MCF 10A (cell line): ENCODE measurements at places on chromosomes 6 and 20. TPM values are rescaled to one million over a fixed set of nuclear protein-coding genes. Genes with fewer than 3 reads are reported as not detected.

Gene SEL1L2
- not detected in 2 replicates for total RNA-seq

Gene KCNK16
- total RNA-seq, result not detected in 2 replicates

Gene RCAN2
- 0.09 TPM in 1 of 2 replicates, not detected in the other for total RNA-seq

Gene ADGRG6
- total RNA-seq, result 28.8 and 44.2 TPM in 2 replicates

DNA sequence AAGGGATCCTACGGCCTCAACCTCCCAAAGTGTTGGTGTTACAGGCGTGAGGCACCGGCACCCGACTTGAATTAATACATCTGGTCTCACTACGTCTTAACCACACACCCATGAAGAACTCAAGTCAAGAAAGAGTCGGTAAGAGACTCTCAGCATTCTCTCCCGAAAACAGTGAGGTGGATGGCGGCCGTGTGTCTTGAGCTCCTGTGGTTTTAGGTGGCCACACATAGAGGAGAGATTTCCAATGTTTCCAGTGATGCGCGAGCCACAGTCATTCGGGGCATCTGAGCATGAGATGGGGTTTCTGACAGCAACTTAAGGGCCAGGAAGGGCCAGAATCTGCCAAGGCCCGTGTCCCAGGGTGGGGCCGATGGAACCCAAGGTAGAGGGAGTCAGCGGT is 766.4 kb upstream of the DEFB115 start:
- no peaks in the 10 kb centered on the region for H3K4me1 ChIP-seq
- H3K36me3 ChIP-seq, result no peaks in the 10 kb centered on the region

DNA sequence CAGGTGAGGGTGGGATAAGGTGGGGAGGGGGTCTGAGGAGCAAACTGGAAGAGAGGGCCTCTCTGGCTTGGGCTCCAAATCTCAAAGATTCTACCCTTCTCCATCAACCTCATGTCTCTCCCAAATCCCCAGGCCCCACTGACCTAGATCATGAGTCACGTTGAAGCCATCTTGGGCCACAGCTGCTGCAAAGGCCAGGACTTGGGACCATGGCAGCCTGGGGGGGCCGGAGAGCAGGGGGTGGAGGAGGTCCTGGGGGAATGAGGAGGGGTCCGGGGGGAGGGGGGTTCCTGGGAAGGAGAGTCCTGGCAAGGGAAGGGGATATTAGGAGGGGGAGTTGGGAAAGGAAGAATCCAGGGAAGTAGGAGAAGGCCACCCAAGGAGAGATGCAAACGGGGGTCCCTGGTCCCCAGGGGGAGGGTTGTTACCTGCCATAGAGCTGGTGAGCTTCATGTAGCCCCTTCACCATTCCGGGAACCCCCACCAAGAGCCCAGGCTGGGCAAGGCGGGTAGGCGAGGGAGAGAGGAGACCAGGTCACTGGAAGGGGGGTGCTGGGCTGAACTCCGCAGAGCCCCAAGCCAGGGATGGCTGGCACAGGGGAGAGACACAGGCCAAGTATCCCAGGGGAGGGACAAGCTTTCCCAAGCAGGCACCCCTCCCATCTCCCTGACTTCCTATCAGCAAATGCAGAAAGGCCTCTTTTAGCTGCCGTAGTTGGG is 12.7 kb downstream of the GGT7 start:
- no peak overlapping the region for H3K4me3 ChIP-seq
- H3K27ac ChIP-seq, result no peak overlapping the region
- DNase-seq, result no peak
- H3K27me3 ChIP-seq, result no peaks in the 10 kb centered on the region
- no peaks in the 10 kb centered on the region for H3K4me1 ChIP-seq

GRCh38 chr6:41519305-41519744 is 26.9 kb upstream of the FOXP4 start:
- DNase-seq, result no peak
- no peak overlapping the region for H3K27ac ChIP-seq
- peaks cover 5% of the 10 kb centered on the region for H3K4me1 ChIP-seq
- H3K27me3 ChIP-seq, result peaks cover 10% of the 10 kb centered on the region
- H3K36me3 ChIP-seq, result no peaks in the 10 kb centered on the region

GRCh38 chr6:56683882-56684281 is 41.2 kb upstream of the DST start:
- H3K36me3 ChIP-seq, result peaks cover 9% of the 10 kb centered on the region
- H3K27ac ChIP-seq, result peak overlapping the region; percentile 87
- peak; percentile 80 for DNase-seq
- peak overlapping the region; percentile 20 for H3K4me3 ChIP-seq

GRCh38 chr6:84273048-84273809 is 45.8 kb upstream of the CEP162 start:
- no peaks in the 10 kb centered on the region for H3K27me3 ChIP-seq
- no peak overlapping the region for H3K4me3 ChIP-seq
- no peak overlapping the region for H3K27ac ChIP-seq

- no peaks in the 10 kb centered on the region for H3K4me1 ChIP-seq
- no peak overlapping the region for H3K27ac ChIP-seq
- no peaks in the 10 kb centered on the region for H3K36me3 ChIP-seq
- DNase-seq, result no peak
These were observed 13.6 kb upstream of the TCF15 start for GRCh38 chr20:623704-624103.

GRCh38 chr6:105272786-105273185 is 93.0 kb upstream of the POPDC3 start:
- DNase-seq, result peak; percentile 15
- no peaks in the 10 kb centered on the region for H3K4me1 ChIP-seq
- H3K4me3 ChIP-seq, result no peak overlapping the region
- H3K36me3 ChIP-seq, result peaks cover 17% of the 10 kb centered on the region
- no peak overlapping the region for H3K27ac ChIP-seq
- no peaks in the 10 kb centered on the region for H3K27me3 ChIP-seq
